Heart right ventricle (tissue), 16 donors: ENCODE measurements at places on chromosomes 4 and X.
A peak's percentile ranks its signal among the peaks of the same experiment; 100 is the strongest.

GRCh38 chrX:40368611-40369061 lies 212.1 kb upstream of the ATP6AP2 start:
- DNase-seq: no peak

DNA sequence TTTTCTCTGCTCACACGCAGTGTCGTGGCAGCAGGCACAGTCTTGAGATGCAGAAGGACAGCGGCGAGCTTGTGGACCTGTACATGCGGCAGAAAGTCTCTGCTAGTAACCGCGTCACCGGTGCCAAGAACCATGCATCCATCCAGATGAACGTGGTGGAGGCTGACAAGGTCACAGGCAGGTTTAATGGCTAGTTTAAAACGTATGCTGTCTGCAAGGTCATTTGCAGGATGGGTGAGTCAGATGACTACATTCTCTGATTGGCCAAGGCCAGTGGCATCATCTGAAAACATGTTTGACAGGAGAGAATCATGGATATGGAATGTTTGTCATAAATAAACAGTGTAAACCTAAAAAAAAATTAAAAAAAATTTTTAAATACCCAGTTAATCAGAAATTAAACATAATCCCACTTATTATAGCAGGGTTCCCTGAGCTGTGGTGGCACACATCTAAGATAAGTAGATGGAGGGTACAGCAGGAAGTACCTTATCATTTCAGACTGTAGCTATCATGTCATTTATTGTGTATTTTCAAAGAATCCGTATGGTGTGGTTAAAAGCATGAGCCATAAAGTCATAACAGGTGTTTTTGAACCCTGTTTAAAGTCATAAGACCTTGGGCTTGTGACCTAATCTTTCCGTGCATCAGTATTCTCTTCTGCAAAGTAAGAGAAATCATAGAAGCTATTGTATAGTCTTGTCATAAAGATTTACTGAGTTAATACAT lies 7.5 kb upstream of the BMP2K start:
- DNase-seq: no peak

- no peak for DNase-seq
Measured at GRCh38 chr4:69760455-69760854, at the start of gene SULT1B1. SULT1B1 (minus strand) TSS chr4:69760620; CDS start chr4:69755217, 5,403 bp downstream.

DNA sequence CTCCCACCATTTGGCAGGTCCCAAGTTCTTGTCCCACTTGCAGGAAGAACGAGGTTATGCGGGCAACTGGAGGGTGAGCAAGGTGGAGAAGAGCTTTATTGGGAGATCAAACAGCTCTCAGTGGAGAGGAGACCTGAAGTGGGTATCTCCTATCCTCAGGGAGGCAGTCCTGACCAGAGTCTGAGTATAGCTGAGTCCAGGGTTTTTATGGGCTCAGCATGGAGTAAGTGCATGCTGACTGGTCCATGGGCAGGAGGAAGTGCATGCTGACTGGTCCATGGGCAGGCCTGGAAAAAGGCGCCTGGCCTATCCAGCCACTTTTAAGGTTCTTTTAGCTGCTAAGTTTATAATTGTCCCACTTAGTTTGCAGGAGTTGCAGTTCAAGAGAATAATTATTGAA lies 7.4 kb upstream of the HNRNPD start:
- DNase-seq: no peak

GRCh38 chr4:73315091-73315490 lies 56.5 kb upstream of the ANKRD17 start:
- DNase-seq: no peak

- no peak for DNase-seq
Measured at GRCh38 chr4:41256740-41257256, at the start of gene UCHL1. UCHL1 (plus strand) TSS chr4:41256928; CDS start chr4:41256977, 49 bp downstream.

DNA sequence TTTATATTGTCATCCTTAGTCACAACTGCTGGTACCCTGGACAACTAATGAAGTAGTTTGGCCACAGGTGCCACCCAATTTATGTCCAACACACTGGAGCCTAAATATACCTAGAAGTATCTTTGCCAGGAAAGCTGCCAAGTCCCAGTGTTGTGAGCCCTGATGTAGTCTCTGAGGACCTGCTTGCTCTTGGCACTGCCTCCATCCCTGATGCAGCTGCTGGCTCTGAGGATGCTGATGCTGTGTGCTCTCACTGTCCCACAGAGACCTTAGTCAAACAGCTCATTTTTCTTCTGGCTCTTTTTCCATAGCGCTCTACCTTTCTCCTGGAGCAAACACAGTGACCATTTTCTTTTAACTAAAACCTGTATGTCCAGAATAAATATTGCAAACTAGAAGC lies 1535.4 kb upstream of the ADGRL3 start:
- no peak for DNase-seq

- DNase-seq: no peak
Measured at GRCh38 chr4:118587946-118588345, 97.2 kb upstream of the METTL14 start.

DNA sequence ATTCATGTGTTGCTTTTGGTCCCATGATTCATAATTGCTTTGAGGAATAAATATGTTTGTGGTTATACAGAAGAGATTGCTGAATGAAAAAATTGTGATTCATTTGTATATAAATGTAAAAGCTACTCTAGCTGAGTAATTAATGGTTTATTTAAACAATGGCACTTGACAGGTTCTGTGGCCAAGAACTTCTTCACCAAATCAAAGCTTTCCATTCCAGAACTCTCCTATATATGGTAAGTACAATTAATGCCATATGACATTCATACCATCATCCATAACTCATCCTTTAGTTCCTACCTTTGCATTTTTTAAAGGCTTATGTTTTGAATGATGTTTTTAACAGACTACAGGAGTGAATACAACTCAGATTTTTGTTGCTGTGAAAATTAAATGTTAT lies 105.8 kb downstream of the REPS2 start:
- no peak for DNase-seq

GRCh38 chrX:16739574-16739973 lies 20.2 kb downstream of the SYAP1 start:
- no peak for DNase-seq

DNA sequence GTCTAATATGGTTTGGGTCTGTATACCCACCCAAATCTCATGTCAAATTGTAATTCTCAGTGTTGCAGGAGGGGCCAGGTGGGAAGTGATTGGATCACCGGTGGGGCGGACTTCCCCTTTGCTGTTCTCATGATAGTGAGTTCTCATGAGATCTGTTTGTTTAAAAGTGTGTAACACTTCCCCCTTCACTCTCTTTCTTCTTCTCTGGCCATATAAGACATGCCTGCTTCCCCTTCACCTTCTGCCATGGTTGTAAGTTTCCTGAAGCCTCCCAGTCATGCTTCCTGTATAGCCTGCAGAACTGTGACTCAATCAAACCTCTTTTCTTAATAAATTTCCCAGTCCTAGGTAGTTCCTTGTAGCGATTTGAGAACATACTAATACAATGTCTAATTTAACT lies 19.7 kb upstream of the SCRG1 start:
- no peak for DNase-seq

DNA sequence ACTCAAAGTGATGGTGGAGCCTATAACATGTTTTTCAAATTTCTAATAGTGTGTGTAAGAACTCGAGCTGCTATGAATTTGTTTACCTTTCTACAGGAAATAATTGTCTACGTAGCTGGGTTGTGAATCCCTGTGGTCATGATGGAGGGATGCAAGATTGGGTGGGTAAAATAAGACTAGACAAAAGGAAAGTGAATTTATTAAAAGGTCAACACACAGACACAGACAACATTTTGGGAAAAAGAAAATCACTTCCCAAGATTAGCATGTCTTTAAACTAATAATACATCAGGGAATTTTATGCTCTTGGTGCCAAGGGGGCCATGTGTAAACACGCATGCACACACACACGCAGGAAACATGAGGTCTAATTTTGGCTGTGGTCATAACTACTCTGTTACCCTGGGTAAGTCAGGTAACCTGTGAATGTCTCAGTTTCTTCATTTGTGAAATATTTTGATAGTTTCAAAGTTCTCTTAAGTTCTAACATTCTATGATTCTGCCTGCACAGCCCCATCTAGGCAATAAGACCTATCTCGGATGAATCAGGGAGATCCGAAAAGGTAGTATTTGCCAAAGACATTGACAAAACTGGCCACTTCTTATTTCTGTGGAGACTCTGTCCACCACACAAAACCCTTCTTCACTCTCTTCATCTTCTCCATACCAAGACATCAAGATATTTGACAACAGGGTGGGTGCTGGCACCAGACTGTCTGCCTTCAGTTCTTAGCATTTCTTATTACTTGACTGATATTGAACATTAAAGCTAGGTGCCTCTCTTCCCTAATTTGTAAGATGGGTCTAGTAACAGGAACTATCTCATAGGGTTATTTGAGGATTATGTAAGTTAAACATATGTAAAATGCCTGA lies 1.6 kb upstream of the UNC5C start:
- no peak for DNase-seq

DNA sequence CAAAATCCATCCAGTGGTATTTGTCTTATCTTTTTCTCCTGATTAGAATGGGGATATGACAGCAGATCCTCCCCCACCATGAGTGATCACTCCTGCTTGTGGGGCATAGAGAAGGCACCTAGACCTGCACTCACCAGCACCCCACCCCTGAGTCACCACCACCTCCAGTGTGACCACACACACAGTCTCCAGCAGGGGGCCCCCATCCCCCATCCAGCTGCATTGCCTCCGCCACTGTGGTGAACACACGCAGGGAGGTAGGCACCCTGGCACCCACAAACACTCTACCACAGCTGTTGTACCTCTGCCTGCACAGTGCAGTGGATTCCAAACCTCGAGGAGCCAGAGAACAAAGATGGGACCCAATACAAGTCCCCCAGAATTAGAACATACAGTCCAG lies 9.0 kb upstream of the MAGEA8 start:
- DNase-seq: peak; percentile 3

GRCh38 chrX:118062817-118063615 lies 53.6 kb downstream of the KLHL13 start:
- DNase-seq: no peak

GRCh38 chrX:136666088-136666487 lies 18.1 kb downstream of the CD40LG start:
- no peak for DNase-seq

- DNase-seq: no peak
Measured at GRCh38 chr4:166277401-166277800, 404.4 kb downstream of the TLL1 start.

GRCh38 chr4:27908356-27908755 lies 1047.7 kb downstream of the STIM2 start:
- DNase-seq: no peak
